ENCODE measurements at places on chromosomes 3 and 15. TPM values are rescaled to one million over a fixed set of nuclear protein-coding genes. Genes with fewer than 3 reads are reported as not detected.
A peak's percentile ranks its signal among the peaks of the same experiment; 100 is the strongest.

DNA sequence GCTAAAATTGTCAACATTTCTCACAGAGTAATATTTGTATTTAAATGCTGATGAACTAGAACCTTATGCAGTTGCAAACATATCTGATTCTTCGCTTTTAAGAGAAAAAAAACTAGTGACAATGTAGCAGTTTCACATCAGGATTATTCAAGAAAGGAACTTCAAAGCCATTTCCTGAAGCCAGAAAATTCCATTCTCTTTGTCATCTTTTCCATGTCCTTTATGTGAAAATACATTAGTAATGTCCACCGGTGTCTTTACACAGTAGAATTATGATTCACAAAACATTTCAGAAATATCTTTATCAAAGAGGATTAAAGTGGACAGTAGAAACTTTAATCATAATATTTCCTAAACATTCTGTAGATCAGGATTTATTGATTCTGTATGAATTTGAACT is 12.7 kb upstream of the LXN start:
- DNase-seq, result no peak

GRCh38 chr3:100971798-100972197 is 21.4 kb downstream of the ABI3BP start:
- no peak for DNase-seq

GRCh38 chr3:161690299-161690620 is 193.7 kb downstream of the OTOL1 start:
- DNase-seq, result no peak

GRCh38 chr15:84973492-84974460 is 7.9 kb upstream of the PDE8A start:
- DNase-seq, result no peak

- no peak for DNase-seq
These were observed 6.0 kb upstream of the CCR8 start for GRCh38 chr3:39323494-39323893.

DNA sequence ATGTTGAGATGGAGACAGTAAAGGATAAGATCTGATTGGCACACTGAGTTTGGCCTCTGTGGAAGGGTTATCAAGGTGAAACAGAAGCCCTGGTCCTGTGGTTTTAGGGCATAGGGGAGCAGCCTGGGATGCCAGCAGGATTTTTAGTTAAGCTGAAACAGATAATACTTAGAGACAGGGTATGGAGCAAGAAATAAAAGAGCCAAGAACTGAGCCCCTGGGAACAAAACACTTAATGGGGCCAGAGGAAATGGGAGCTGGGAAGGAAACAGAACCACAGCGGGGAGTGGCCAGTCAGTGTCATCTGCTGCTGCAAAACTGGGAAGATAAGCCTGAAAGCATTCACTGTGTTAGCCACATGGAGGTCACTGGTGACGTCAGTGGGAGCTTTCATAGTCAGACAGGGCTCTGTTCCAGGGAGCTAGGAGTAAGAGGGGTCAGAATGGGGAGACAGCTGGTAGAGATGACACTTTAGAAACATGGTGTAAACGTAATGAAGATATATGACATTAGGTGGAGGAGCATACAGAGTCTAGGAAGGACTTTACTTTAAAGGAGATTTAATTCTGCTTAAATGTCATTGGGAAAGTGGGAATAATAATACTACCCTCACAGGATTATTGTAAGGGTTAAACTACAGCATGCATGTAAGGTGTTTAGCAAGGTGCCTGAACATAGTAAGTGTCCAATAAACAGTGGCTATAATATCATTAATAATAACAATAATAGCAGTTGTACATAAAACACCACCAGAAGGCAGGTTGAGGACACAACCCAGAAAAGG is 172.7 kb upstream of the CTNNB1 start:
- DNase-seq, result peak; percentile 40

- no peak for DNase-seq
These were observed 1.6 kb upstream of the SUCNR1 start for GRCh38 chr3:151871639-151872468.

Gene RBP2
- polyA plus RNA-seq, result 0.96 TPM

- DNase-seq, result no peak
These were observed 127.7 kb upstream of the DLG1 start for GRCh38 chr3:197426121-197426566.

Gene NEO1
- polyA plus RNA-seq, result 129 TPM

DNA sequence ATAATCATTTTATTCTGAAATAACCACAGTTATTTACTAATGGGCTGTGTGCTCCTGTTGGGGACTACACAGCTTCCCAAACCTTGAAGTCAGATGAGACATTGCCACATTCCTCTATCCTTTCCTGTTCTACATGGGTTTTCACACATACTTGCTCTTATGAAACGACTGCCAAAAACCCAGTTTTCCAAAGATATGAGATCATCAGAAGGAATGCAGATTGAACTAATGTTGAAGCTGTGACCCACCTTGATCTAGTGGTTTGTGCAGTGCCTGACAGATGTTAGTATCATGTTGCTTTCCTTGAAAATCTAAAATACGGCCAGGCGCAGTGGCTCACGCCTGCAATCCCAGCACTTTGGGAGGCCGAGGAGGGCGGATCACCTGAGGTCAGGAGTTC is 144.6 kb downstream of the VGLL4 start:
- DNase-seq, result no peak

Gene PARP15
- 0.47 TPM for polyA plus RNA-seq

Gene CPN2
- 0.40 TPM for polyA plus RNA-seq

GRCh38 chr3:40876009-40876408 is 323.3 kb upstream of the CTNNB1 start:
- DNase-seq, result no peak

DNA sequence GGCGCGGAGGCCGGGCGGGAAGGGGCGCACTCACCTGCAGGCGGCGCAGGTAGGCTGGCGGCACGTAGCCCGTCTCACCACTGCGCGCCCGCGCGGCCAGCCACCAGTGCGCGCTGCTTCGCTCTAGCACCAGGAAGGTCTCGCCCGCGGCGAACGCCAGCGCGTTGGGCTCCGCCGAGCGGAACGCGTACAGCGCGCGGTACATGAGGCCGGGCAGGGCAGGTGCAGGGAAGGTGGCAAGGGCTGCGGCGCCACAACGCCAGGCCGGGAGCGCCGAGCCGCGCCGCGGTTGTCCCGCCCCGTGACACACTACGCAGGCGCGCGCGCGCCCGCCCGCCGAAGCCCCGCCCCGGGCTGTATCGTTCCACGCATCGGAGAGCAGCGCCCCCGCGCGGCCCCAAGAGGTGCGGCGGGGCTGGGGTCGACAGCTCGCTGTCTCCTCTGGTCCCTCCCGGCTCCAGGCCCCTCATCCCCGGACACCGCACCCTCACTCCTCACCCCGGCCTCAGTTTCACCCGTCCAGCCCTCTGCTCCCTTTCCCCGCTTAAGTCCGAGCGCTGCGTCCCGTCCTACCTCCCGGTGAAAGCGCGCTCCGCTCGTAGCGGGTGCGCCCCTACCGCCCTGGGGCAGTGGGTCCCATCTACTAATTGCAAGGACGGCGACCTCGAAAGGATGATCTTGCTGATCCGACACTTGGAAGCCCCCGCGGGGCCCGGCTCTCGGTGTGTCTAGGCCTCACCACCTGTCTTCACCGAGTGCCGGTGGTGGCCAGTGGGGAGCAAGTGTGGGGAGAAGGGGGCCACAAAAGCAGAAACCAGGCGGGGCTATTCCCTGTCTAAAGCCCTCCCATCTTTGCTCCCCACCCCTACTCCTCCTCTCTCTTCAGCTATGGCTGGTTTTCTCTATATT is at the start of gene NCKIPSD:
NCKIPSD (minus strand) TSS at position 313 of the 909 bp plus-strand sequence; CDS start at position 205, 108 bp downstream.
- peak; percentile 70 for DNase-seq

- DNase-seq, result no peak
These were observed 31.0 kb upstream of the ZCWPW2 start for GRCh38 chr3:28317438-28318022.

DNA sequence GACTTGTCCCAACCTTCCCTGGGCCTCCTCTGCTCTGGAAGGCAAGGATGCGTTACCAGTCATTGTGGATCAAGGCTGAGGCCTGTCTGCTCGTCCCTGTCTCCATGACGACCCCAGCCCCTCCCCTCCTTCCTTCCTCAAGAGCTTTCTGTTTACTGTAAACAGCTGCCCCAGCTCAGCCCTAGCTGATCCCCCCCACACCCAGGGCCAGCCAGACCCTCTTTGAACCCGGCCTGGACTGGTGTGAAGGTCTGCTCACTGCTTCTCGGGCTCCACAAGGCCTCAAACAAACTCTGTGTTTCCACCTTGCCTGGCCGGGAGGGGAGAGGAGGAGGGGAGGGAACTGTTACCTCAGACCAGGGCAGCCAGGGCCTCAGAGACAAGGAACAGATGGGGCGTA is 16.9 kb downstream of the VPS18 start:
- DNase-seq, result no peak
